ENCODE measurements at places on chromosomes 3 and 15.

DNA sequence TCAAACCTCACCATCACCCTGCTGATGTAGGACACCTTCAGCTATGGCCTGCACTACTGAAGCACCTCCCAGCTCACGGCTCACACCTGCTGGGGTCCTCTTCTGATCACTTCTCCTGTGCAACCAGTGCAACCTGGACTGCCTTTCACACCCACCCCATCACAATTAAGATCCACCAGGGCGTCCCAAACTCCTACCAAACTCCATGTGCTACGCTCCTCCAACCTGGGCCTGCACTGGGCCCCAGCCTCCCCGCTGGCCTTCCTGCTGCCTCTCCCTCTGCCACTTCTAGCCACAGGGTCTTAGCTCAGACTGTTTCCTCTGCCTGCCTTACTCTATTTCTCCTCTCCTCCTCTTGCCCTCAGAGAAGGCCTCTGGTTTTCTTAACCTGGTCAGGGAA, 12.8 kb downstream of the MESD start:
- DNase-seq: no peak

- DNase-seq: no peak
Observed at GRCh38 chr3:156404217-156404616, 150.7 kb downstream of the SSR3 start.

DNA sequence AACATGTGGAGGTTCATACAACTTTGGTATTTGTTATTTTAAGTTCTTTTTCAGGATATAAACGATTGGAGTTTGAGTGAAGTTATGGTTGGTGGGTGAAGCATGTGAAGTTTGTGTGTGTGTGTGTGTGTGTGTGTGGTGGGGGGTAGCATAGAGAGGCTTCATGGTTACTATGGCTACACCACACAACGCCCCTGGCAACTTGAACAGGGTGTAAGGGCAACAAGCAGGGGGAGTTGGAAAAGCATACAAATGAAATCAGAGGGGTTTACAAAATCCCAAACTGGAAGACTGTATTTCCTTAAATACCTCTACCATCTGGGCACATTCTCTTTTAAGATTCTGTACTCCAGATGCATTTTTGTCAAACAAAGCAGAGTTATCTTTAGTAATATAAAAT, 207.5 kb downstream of the SV2B start:
- DNase-seq: no peak

- DNase-seq: peak; percentile 75
Observed at GRCh38 chr15:89533861-89534544, 37.6 kb upstream of the RHCG start.

Data from amniotic epithelial cell (primary cell).